Left renal pelvis (tissue), 4 donors: ENCODE measurements at places on chromosomes 11 and 22.

GRCh38 chr11:69972351-69972802 is 105.7 kb upstream of the ANO1 start:
- no peak for DNase-seq

- DNase-seq = no peak
Measured at GRCh38 chr11:103964390-103964789, 72.0 kb upstream of the DDI1 start.

GRCh38 chr11:102926961-102927623 is 28.4 kb downstream of the MMP13 start:
- no peak for DNase-seq

GRCh38 chr11:45158891-45159605 is 12.6 kb downstream of the PRDM11 start:
- DNase-seq = no peak

DNA sequence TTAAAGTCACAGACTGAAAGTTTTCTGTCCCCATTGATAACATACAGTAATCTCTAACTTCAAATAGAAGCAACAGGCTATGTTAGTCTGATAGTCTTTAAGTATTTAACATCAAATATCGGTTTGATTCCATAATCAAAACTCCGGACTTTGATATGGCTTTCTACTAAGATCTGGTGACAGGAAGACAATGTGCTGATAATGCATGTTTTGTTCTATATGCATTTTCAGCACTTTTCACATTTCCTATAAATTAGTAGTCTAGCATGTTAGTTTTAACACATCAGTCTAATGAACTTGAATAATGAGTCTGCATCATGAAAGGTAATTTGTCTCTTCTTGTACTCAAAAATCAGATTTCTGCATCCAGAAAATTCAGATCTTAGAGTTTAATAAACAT is 252.7 kb downstream of the SBF2 start:
- no peak for DNase-seq

DNA sequence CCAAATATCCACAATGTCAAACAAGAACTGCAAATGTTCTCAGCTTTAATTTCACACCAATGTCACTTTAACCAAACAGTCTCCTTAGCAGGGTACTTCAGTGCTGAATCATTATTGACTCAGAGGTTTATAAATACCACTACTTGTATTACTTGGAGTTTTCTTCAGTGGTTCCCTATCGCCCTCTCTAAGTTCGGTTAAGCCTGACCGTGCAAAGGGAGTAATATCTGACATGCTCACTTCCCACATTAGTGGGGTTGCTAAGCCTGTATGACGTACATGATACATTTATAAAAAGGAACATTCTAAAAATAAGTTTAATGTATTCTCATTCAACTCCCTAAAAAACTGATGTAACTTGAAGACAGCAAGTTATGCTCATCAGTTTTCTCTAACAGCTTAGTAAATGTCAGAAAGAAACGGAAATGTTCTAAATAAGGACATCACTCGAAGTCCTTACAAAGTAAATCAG is 93.1 kb upstream of the ZC3H12C start:
- no peak for DNase-seq

- no peak for DNase-seq
Measured at GRCh38 chr11:127943763-127944162, 643.6 kb downstream of the ETS1 start.

- DNase-seq = no peak
Measured at GRCh38 chr11:109838026-109838425, 255.2 kb upstream of the ZC3H12C start.

- no peak for DNase-seq
Measured at GRCh38 chr11:10450462-10451425, 4.3 kb upstream of the AMPD3 start.

DNA sequence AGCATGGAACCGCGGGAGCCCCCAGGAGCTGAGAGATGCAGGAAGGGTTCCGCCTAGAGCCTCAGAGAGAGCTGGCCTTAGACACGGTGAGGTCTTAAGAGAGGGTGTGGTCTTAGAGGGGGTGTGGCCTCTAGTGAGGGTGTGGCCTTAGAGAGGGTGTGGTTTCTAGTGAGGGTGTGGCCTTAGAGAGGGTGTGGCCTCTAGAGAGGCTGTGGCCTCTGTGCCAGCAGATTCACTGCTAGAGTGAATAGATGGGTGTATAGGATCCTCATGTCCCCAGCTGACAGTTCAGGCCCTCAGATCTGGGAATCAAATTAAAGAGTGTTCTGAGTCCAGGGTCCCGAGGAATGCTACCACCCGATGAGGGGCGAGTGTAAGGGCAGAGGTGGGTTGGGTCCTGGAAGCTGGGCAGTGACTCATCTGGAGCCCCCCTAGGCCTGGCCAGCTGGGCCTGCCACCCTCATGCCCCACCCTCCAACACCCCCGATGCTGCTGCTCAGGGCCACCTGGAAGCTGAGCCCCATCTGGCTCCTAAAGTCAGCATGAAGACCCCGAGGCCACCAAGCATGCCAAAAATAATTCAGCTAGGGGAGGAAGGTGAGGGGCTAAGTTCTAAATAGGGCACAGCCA is 49.5 kb downstream of the IGF2 start:
- DNase-seq = no peak

GRCh38 chr11:96168623-96169022 is 174.4 kb downstream of the MAML2 start:
- no peak for DNase-seq

GRCh38 chr11:19121646-19122045 is 4.7 kb downstream of the ZDHHC13 start:
- DNase-seq = no peak

DNA sequence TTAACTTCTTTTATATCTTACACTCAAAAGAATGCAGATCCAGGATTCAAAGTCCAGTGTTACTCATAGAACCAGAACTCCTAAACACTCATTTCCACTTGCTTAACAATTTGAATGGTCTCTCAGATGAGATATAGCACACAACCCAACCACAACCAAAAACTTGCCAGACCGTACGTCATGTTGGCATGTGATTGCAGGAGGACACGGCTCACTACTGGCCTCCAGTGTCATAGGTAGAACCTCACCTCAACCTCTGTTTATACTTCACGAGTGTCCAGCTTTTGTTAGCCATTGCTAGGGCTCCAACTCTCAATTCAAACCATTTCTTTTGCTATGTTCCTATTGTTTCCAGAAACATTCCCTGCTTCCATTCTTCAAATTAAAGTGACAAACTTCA is 58.5 kb upstream of the PDGFD start:
- no peak for DNase-seq

DNA sequence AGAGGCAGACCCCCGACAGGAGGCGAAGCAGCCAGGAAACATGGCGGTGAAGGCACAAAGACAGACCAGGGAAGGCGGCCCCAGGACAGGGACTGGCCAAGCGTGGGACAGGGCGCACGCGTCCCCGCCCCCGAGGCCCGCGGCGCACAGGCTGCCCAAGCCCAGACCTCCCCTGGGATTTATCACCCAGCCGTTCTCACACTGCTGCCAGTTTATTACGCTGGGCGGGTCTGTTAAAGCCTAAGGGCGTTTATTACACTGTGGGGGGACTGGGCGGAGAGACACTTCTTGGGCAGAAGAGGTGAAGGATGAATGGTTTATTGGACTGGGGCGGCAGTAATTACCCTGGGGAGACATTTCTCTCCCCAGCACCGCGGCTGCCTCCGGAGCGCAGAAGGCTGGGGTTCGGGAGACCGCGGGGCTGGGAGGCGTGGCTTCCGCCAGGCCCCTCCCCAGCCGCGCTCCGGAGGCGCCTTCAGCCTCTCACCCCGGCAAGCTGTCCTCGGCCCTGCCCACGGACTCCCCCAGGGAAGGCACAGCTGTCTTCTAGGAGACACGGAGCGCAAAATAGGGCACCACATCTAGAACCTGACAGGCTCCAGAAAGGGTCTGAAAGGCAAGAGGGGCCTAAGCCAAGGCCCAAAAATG is 47.1 kb downstream of the SLC22A12 start:
- DNase-seq = no peak

DNA sequence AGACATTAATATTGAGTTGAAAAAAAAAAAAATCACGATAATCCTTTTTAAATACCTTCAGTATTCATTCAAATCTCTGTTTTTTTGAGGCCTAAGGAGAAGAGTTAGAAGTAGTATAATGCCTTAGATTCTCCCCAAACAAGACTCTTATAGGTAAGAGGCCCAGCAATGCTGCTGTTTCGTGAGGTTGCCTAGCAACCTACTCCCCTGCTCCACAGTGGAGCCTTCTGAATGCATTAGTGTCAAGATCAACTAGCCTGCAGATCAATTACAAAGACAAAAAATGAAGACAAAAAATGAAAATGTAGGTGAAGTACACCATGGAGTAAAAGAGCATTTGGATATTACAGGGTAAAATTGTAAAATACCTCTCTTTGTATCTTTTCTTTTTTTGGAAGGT is 229.8 kb upstream of the LUZP2 start:
- no peak for DNase-seq

DNA sequence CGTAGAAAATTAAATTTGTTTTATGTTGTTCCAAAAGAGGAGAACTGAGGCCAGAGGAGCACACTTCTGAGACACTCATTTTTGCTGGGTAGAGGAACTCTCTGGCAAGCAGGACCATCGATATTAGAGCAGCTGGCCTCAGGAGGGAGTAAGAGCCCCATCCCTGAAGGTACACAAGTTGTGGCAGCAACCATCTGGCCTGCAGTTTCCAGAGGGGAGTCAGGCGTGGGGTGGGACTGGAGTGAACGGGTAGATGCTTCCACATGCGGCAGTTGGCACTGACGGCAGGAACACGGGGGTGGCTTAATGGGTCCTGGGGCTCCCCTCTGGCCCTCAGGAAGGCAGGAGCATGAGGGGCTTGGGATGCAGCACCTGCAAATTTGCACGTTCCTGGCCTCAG is 13.2 kb upstream of the SSTR3 start:
- no peak for DNase-seq

DNA sequence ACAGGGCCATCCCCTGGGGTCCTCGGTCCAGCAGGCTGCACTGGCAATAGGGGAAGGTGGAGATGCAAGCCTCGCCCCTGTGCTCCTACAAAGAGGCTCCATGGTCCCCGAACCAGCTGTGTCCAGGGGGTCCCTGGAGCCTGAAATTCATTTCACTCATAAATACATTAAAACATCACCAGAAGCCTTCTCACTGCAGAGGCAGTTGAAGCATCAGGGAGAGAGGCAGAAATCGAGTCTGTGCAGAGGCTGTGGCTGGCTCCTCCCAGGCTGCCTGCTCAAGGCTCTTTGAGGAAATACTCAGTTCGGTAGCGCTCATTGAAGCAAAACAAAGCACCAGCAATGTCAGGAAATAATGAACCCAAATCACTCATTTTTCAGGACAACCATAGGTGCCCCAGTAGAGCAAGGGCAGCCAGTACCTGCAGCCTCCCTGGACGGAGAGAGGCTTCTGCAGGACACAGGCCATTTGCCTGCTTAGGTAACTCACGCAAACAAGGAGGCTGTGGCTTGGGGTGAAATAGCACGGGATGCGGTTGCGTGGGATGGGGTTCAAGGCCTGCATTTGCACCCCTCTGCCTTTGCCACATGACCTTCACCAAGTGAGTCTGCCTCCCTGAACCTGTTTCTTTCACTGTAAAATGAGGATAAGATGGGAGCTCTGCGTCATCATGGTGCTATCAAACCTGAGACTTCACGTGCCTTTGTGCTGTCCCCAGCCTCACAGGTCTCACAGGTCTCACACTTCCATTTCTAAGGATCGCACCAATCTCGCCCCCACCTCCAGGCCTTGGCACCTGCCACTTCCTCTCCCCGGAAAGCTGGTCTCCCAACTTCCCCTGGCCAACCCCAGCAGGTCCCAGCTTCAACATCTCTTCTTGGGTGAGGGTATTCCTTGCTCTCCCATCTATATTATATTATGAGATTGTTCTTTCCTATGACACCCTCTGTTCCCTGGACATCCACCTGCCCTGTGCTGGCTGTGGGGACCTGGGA is 84.3 kb upstream of the SHISAL1 start:
- no peak for DNase-seq

DNA sequence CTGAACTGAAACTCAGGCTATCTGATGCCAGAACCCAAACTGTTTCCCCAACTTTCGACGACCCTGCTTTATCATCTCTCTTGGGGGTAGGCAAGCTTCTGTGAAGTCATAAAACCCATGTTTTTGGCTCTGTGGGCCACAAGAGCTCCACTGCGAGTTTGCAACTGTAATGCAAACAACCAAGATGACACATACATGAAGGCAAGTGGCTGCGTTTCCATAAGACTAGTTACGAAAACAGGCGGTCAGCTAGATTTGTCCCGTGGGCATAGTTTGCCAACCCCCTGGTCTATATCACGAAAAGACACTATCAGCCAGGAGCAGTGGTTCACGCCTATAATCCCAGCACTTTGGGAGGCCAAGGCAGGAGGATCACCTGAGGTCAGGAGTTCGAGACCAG is 37.5 kb downstream of the TPST2 start:
- no peak for DNase-seq

GRCh38 chr22:32202539-32203180 is 2.2 kb downstream of the RFPL2 start:
- peak; percentile 39 for DNase-seq

- no peak for DNase-seq
Measured at GRCh38 chr11:131763193-131763890, 392.9 kb downstream of the NTM start.

GRCh38 chr11:57761301-57762234 is at the start of gene CTNND1:
TSS of gene CTNND1 (plus strand) at chr11:57761802. CDS start at chr11:57791479, 29,677 bp downstream.
- DNase-seq = peak; percentile 97

DNA sequence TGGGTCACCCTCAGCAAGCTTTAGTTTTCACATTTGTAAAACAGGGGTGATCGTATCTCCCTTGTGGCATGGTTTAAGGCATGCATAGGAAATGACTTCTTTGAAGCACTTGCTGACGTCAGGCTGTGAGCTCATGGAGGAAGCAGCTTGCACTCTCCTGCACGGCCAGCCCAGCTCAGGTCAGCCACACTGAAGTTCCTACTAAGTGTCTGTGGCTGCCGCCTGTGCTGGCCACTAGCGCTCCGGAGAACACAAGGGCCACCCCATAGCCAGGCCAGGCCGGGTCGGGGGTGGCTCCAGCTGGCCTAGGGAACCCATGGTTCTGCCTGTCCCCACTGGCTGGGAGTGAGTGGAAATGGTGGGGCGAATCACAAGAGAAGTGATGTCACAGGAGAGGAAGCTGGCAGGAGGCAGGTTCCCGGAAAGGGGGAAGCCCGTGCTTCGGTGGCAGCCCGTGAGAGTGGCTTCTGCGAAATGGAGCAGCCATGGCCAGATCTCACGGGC is 28.2 kb downstream of the KCTD17 start:
- DNase-seq = no peak

DNA sequence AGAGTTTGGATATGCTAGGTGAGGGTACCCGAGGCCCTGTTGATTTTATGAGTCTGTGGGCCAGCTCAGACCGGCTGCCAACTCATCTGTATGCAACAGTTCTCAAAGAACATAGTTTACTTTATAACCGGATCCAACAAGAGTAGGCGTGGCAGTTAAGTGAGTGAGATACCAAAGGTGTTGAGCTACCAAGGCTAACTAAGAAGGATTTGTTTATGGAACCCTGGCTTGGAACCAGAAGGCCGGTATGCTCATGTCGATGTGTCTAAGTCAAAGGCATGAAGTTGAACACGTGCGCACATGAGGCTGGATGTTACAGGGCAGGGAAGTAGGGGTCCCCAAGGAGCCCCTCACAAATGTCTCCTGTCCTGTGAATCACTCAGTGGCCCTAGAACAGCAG is at the start of gene KCNJ1:
Gene KCNJ1, minus strand, starts transcription at position 20 of the 400 bp plus-strand sequence. CDS start 27,053 bp downstream, outside the sequence.
- no peak for DNase-seq
